ENCODE measurements at places on chromosomes 7 and 10.

DNA sequence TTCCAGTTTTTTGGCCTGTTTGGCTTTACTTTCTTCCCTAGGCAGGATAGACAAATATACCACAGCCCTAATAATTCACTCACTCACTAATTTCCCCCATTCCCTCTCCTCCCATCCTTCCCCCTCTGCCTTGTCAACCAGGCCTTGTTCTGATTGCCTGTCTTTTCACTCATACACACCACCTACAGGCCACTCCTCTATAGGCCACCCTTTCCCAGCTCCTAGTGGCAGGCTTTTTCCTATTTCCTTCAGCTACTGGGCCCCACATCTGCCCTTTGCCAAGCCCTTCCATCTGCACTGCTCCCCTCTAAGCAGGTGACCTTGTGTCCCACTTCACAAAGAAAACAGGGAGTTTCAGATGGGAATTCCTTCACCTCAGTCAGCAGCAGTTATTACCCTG, 59.8 kb upstream of the MSRB2 start:
- DNase-seq = no peak

DNA sequence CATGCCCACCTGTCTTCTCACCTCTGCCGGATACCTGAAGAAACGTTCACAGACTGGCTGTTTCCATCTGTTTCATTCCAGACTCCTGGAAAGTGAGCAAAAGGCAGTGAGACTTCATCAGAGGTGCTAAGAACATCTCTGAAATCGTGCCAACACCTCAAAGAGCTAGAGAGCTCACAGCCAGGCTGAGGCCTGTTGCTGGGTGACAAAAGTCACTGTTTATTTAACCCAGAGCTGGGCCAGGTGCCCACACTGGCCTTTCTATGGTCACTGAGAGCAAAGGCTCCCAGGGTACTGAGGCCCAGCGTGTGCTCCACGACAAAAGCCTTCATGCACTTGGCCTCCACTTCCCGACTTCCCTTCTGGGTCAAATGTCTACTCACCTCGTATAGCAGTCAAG, 3.7 kb upstream of the NANOS1 start:
- no peak for DNase-seq

GRCh38 chr10:2910656-2911055, 156.7 kb upstream of the PFKP start:
- DNase-seq = no peak

GRCh38 chr7:26409661-26410547, 118.2 kb downstream of the SNX10 start:
- no peak for DNase-seq

GRCh38 chr10:32121648-32122047, 65.4 kb upstream of the KIF5B start:
- DNase-seq = no peak

GRCh38 chr10:3687510-3688081, 97.4 kb downstream of the KLF6 start:
- no peak for DNase-seq
